M059J (cell line): ENCODE measurements at places on chromosomes 2 and 18. TPM values are rescaled to one million over a fixed set of nuclear protein-coding genes. Genes with fewer than 3 reads are reported as not detected.

- peak; percentile 54 for DNase-seq
These were observed 31.1 kb upstream of the EIF2AK3 start for GRCh38 chr2:88658326-88658725.

DNA sequence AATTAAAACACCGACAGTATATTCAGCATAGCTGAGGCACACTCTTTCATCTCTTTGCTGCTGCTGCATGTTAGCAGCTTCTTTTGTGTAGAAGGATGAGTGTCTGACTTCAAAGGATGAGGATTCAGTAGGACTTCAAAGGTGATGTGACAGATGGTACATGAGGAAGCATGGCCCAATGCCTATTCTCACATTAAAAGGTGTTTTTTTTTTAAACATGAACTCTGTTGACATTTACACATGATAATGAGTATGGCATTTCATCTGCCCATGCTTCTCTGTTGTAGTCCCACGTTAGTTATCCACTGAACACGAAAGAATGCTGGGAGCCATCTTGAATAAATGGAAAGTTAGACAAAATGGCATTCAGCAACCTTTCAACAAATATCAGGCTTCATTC lies 1950.8 kb upstream of the PIK3C3 start:
- no peak for DNase-seq

DNA sequence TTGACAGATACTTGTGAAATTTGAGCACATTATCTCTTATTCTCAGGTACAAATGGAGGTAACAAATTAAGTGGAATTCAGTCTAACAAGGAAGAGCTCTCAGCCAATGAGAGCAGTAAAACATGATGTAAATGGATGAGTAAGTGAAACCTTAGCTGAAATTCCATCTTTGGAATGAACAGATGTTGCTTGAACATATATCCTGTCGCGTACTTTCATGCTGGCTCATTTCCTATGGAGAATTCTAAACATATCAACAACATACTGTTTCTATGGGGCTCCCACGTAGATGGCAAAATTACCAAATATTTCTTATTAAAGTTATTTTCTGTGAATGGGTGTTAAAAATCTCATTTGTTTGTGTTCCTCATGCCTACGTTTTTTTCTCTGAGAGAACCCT lies 256.3 kb upstream of the LINC00305 start:
- DNase-seq, result no peak

The CCDC68 gene
- 0.05 and 0.30 TPM in 2 replicates for total RNA-seq

The IAH1 gene
- total RNA-seq, result 46.9 and 62.4 TPM in 2 replicates

The TUBA3E gene
- total RNA-seq, result not detected in 2 replicates
